ENCODE measurements at places on chromosomes 12 and 14.

GRCh38 chr14:41476526-41476925 lies 130.2 kb upstream of the LRFN5 start:
- no peak for DNase-seq

DNA sequence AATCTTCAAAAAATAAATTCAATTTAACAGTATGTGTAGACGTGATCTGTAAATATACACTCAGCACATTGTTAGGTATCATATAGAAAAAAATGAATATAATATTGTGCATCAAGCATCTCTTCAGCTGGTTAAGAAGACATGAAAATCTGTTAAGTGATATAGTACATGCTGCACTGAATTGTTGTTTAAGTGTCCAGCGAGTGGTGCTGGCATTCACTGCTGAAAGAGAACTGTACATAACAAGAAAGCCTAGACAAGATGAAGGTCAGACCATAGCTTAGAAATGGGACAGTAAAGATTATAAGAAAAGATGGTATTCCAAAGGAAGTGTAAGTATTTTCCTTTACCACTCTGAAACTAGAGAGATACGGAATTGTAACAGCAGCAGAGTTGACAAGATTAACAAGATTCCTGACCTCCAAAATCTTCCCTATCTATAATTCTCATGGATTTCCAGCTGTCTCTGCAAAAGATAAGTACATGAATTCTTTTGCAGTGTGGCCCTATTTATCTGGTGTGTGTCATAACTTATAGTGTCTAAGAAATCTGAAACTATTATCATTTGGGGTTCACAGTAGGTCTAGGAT lies 198.6 kb downstream of the FLRT2 start:
- DNase-seq: no peak

GRCh38 chr12:125245581-125246557 lies 180.6 kb downstream of the AACS start:
- DNase-seq: no peak

DNA sequence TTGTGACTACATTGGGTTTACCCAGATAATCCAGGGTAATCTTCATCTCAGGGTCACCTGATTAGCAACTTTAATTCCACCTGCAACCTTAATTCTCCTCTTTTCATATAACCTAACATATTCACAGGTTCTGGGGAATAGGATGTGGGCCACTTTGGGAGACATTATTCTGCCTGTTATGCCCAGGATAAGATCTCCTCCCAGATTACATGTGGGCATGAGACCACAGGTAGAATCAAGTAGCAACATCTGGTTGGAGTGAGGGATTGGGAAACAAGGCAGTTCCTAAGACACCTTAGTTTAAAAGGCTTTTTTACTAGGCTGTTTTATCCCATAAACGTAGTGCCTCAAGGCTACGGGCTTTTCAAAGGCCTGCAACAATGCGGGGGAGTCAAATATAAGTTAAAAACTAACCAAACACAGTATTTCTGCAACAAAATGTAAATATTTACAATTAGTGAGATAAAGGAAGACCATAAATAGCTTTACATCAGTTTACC lies 181.5 kb downstream of the FOXA1 start:
- no peak for DNase-seq

DNA sequence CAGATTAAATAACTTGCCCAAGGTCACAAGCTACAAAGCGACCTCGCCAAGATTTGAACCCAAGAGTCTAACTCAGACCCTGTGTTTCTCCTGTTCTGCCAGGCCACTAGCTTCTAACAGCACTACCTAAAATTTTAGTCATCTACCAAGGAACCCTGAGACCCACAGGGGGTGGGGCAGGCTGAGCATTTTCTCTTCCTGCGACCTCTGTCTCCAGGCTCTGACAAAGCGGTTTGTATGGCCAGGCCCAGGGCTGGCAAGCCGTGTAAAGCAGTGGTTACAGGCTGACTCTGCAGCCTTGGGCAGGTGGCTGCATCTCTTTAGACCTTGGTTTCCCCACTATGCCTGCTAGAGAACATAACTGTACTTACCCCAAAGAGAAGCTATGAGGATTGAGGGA lies 5.3 kb downstream of the VDR start:
- no peak for DNase-seq

DNA sequence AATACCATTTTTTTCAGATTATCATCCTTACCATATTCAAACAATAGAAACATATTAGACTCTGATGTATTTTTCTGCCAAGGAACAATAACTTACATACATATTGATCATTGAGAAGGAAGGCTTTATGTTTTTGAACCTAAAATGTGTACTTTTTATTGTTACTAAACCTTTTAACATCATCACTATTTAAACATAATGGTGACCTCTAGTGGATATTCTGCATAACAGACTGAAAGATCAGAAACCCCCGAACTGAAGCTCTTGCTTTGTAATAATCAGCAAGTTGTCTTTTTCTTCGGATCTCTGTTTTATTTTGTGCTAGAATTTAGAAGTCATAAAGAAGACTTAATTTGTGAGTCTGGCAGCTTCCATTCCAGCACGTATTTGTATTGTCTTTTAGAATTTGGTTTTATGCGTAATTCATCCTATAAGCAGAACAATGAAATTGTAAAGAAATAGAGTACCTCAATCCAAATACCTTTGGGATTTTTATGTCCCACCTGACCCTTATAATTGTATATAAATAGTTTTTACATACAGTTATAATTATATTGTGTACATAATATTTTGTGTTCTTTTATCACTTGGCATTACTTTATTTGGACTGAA lies 125.9 kb upstream of the ATF1 start:
- no peak for DNase-seq

Measured in AG04450 (cell line).